Kidney epithelial cell (primary cell): ENCODE measurements at places on chromosomes 5 and 9. TPM values are rescaled to one million over a fixed set of nuclear protein-coding genes. Genes with fewer than 3 reads are reported as not detected.

DNA sequence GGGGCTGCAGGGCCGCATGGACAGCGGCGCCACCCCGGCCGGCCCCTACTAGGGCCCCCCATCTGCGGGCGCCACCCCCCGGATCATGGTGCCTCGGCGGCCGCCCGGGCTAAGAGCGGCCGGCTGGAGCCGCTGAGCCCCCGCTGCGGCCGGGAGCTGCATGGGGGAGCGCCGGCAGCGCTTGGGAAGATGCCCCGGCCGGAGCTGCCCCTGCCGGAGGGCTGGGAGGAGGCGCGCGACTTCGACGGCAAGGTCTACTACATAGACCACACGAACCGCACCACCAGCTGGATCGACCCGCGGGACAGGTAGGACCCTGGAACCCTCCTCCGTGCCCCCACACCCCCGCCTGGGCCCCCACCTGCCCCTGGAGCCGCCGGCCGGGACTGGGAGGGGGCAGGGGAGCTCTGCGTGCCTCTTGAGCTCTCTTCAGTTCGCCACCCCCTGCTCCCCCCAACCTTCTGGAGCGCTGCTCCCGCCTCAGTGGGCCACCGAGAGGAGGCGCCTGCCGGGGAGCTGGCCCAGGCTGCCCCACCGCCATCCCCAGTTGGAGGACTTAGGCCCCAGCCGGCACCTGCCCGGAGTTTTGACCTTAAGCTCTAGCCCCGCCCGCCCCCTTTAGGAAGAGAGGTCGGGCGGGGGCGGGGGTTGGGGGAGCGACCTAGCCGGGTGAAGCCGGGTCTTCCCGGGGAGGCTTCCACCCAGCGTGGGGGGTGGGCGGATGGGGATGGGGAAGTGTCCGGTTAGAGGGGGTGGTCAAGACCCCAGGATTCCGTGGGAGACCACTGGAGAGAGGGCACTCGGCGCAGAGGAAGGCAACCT lies 730 bp downstream of the WWC1 start:
- no peak for DNase-seq

- no peak for DNase-seq
Measured at GRCh38 chr9:136618580-136619547, 43.9 kb upstream of the EGFL7 start.

DNA sequence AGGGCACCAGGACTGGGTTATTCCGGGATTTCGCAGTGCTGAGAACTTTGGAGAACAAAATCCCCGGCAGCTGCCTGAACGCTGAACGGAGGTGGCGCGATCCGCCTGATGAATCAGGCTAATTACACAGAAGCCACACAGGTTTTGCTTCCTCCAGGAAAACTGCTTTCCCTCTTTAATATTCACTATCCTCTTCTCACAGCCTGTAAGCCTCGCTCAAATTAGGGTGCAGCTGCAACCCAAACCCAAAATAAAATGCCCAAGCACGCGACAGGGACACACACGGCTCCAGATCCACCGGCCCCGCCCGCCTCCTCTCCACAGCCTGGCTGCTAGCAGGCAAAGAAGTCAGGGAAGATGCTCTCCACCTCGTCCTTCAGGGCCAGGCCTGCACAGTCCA lies 6.0 kb downstream of the SOHLH1 start:
- DNase-seq, result no peak

DNA sequence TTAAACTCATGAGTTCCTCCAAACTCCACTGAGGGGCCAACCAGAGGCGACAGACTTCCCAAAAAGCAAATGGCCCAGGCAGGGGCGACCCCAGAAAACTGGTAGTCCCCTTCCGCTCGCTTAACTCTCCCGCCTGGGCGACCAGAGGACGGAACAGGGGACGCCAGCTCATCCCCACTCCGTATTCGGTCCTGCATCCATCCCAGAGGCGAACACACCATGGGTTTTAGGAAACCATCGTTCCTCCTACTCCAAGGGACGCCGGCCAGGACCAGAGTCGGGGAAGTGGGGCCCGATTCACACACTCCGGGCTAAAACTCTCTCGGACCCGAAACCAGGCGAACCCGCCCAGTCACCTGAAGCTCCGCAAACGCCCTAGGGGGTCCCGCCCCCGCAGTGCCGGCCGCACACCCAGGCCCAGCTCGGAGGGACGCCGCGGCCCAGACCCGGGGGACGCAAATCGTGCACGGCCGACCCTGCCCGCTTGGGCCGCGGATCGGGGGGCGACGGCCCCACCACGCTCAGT lies 478 bp downstream of the TEX10 start:
- DNase-seq, result no peak

GRCh38 chr5:68452286-68452685 lies 236.7 kb downstream of the PIK3R1 start:
- no peak for DNase-seq

DNA sequence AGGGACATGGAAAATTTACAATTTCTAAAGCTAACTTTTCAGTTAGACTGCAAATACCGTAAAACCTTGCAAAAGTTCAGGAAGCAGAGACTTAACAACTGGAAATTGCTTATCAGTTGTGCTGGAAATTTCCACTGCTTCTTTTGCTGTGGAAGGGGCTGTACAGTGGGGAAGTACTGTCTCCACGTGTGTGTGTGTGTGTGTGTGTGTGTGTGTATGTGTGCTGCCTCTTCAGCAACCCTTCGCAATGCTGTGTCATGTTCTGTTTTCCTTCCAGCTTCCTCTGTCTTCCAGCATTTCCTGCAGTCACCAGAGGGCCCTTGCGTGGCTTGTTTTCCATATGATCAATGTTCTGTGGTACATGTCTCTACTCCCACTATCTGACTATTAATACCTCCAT lies 87.5 kb upstream of the RANBP3L start:
- no peak for DNase-seq

DNA sequence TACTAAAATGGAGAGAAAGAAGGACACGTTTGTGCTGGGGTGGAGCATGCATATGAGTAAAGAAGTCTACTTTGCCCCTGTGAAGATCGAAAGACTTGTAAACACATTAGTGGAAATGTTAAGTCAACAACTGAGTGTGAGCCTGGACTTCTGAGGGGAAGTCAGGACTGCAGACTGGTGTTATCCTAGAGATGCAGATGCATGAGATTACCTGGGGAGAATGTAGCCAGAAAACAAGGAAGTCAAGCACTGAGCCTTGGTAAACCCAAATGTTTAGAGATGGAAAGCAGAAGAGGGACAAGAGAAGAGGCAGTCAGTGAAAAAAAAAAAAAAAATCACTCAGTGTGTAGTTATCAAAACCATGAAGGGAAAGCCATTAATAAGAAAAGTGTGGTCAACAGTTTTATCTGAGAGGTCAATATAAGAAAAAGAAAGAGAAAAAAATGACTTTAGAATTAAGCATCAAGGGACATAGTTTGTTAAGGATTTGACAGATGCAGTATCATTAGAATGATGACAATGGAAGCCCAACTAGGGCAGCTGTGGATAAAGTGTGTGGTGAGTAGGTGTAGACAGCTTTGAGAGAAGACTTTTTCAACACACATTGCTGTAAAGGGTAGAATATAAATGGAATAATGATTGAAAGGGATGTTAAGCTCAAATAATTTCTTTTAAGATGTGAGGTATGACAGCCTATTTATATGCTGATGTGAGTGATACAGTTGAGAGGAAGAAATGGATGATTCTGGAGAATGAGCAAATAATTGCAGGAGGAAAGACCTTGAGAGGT lies 22.2 kb downstream of the JAKMIP2 start:
- no peak for DNase-seq

DNA sequence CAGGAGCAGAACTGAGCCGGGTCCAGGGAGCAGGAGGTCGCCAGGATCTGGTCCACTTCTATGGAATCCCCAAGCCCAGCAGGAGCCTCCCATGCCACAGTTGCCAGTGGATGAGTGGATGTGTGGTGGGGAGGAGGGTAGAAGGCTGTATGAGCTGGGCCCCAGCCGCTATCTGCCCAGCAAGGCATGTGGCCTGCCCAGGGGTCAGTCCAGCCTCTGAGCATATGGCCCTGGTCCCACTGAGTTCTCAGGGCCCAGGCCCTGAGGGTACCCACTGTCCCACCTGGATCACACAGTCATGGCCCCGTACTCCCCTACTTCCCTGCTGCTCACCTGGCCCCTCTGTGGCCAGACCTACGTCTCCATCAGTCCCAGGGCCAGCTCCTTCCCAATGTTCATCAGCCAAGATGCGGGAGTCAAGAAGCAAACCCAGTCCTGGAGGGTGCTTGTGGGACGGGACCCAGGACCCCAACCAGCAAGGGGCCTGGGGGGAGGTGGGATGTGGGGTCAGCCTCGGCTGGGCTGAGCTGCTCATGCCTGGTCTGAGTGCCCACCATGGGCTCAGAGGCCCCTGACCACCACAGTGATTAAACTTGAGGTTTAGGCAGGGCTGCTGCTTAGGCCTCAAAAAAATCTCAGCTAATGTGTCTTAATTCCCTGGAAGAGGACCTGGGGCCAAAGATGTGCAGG lies 152.7 kb downstream of the COL23A1 start:
- DNase-seq, result no peak

DNA sequence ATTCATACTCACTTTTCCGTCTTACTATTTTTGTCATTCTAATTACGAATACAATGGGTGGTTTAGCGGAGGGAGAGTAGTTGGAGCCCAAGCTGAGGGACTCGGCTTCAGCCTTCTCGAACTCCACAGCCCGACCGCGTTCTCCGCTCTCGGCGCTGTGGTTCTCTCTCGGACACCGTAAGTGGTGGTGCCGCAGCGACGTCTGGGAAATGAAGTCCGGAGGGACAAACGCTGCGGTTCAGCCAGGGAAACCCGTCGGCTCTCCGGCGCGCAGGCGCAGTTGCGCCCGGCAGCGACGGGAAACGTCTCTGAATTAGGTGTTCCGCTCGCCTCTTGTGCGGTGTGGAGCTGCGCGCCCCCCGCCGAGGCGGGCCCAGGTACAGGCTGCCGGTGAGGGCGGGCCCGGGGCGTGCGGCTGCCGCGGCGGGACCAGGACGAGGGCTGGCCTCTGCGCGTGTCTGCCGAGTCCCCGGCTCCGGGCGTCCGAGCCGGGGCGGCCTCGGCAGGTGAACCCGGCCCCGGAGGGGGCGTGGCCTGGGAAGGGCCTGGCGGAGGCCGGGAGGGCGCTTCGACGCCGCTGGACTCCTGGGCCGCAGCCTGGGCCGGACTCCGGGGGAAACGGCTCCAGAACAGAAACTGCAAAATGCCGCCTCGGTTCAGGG lies at the start of gene ZNF879:
Gene ZNF879 (plus strand): TSS at position 277 of the 662 bp plus-strand sequence. CDS start 1,201 bp downstream, outside the sequence.
- peak; percentile 85 for DNase-seq

DNA sequence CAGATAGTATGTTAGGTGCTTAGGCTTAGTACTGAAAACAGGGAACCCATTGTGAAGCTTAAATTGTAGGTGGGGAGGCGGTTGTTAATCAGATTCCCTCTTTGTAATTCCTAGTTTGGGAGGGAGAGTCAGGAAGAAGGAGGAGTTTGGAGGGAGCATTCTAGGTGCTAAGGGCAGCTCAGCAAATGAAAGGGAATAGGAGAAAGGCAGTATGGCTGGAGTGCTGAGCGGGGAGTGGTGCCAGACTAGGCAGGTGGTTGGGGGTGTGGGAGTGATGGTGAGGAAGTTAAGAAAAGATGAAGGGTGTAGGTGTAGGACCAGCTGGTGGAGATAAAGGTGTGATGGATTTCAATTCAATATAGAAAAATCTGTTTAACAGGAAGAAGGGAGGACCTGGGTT lies 11.1 kb upstream of the GARNL3 start:
- DNase-seq, result no peak

DNA sequence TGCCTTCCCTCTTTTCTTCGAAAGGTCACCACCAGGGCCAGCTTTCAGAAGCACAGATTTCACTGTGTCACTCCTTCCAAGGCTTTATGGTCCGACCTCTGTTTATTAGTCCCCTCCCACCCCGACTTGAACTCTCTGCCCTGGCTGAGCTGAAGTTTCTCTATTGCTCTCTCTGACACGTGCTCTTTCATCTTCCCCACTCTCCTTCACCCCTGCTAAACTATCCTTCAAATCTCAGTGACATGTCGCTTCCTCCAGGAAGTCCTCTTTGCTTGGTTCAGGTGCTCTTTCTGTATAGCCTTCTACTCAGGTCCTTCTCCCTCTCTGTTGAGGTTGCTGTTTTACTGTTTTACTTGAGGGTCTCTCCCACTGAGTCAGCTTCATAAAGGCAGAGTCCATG lies 64.4 kb downstream of the ARHGEF37 start:
- no peak for DNase-seq

- DNase-seq, result no peak
Measured at GRCh38 chr5:139374909-139375308, 8.2 kb downstream of the SLC23A1 start.

DNA sequence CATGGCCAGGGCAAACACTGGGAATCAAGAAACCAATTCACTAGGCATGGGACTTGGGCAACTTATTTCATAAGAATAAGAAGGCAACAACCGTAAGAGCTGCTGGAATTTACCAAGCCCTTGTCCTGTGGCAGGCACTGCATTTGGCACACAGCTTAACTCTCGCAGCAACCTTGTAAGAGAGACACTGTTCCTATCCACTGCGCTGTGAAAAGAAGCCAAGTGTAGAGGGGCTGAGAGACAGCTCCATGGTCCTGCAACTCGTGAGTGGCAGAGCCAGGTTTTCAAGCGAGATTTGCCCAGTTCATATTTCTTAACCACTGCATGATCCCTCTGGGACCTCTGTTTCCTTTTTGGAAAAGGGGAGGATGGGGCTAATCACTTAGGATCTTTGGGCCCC lies 129.3 kb upstream of the STC2 start:
- no peak for DNase-seq

DNA sequence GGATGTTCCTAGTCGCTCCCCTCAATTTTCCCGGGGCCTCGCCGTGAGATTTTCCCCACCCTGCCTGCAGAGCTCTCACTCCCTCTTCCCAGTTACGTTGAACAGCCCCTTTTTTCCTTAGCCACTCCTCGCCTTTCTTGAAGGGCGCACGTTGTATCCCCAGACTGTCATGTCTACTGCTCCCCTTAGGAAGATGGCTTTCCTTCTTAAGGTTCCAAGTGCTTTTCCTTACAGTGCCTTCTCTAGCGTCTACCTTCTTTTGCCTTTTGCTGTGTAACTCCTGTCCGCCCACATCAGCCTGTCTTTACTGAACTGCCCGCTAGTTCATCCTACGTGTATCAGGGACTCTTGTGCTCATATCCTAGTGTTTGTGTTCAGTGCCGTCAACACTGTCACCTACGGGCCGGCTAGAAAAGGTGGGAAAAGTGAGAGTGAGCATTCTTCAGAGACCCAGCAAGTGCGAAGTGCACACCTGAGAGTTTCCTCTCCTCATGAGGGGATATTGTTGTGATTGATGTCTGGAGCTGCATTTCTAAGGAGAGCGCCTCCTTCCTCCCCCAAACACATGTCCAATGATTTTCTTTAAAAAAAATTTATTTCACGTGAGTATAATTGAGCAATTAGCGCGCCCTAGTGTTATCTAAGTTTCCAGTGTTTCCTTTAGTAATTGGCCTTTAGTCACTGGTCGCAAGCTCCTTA lies 764 bp downstream of the CAMLG start:
- no peak for DNase-seq

GRCh38 chr5:132397224-132397623 lies 27.7 kb downstream of the SLC22A5 start:
- DNase-seq, result no peak

The IQGAP2 gene
- 4.0 and 11.7 TPM in 2 replicates for total RNA-seq

The MAMDC2 gene
- 12.2 and 13.4 TPM in 2 replicates for total RNA-seq

The RAD23B gene
- total RNA-seq, result 76.0 and 113 TPM in 2 replicates

The HINT1 gene
- total RNA-seq, result 369 and 370 TPM in 2 replicates

The GLRA1 gene
- total RNA-seq, result not detected in 2 replicates

The ALDH7A1 gene
- 27.0 and 35.2 TPM in 2 replicates for total RNA-seq
